Retina (tissue), 1 donor: ENCODE measurements at places on chromosomes 4 and X.

GRCh38 chrX:133937022-133937421 is 48.4 kb downstream of the GPC3 start:
- no peak for DNase-seq

GRCh38 chr4:94434505-94434904 is 17.2 kb upstream of the PDLIM5 start:
- DNase-seq = no peak

DNA sequence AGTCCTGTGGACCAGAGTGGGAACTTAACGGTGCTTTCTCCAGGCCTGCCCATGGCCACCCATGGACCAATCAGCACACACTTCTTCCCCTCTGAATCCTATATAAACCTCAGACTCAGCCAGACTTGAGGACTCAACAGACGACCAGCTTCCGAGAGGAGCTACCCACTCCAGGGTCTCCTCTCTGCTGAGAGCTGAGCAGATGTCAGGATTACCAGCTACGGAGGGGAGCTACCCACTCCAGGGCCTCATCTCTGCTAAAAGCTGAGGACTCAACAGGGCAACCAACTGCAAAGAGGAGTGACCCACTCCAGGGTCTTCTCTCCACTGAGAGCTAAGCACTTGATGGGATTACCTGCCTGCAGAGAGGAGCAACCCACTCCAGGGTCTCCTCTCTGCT is 80.0 kb upstream of the DDX60 start:
- DNase-seq = no peak

DNA sequence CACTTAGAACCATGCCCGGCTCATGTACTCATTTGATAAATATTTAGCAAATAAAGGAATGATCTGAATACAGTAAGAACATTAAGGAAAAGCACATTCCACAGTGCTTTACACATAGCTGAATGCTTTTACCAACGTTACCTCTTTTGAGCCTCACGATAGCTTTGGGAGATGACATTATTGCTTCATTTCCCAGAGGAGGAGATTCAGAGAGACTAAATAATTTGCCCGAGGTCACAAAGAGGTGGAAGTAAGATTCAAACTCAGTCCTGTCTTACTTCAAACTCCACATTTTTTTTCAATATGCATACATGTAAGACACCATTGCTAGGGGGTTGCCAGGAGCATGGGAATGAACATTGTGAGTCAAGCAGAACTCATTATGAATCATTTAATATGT is 538.5 kb downstream of the BCOR start:
- DNase-seq = no peak

GRCh38 chrX:70485466-70485865 is 40.8 kb downstream of the DLG3 start:
- DNase-seq = no peak
